ENCODE measurements at places on chromosomes 5 and 9.

- H3K4me3 ChIP-seq, result no peak overlapping the region
- H3K4me1 ChIP-seq, result peaks cover 11% of the 10 kb centered on the region
- peak overlapping the region; percentile 49 for H3K27ac ChIP-seq
- peak; percentile 87 for DNase-seq
- no peaks in the 10 kb centered on the region for H3K27me3 ChIP-seq
Observed at GRCh38 chr5:158943057-158943456, 156.7 kb downstream of the EBF1 start.

GRCh38 chr5:138528208-138528607, 14.8 kb downstream of the ETF1 start:
- no peak for DNase-seq
- H3K27ac ChIP-seq, result no peak overlapping the region
- H3K4me3 ChIP-seq, result no peak overlapping the region
- H3K27me3 ChIP-seq, result no peaks in the 10 kb centered on the region
- peaks cover 24% of the 10 kb centered on the region for H3K36me3 ChIP-seq
- no peaks in the 10 kb centered on the region for H3K4me1 ChIP-seq

GRCh38 chr9:135032041-135032835, 55.2 kb upstream of the OLFM1 start:
- H3K27me3 ChIP-seq, result no peaks in the 10 kb centered on the region
- H3K4me3 ChIP-seq, result no peak overlapping the region
- DNase-seq, result no peak
- H3K27ac ChIP-seq, result no peak overlapping the region
- no peaks in the 10 kb centered on the region for H3K4me1 ChIP-seq

DNA sequence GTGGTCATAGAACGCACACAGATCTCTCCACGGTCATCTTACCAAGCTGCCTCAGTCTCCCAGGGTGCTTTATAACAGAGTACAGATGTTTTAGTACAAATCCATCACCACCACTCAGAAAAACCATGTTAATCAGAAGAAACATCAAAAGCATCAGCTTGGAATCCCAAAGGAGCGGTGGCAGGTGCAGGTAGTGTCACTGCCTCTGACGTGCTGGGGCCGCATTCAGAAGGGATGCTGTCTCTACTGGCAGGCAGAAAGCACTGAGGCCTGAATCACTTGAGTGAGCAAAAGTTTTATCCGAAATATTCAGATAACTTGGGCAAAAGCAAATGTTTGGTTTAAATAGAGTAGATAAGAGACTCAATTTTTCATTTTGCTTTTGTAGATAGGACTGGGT, 448.4 kb upstream of the ZNF608 start:
- no peaks in the 10 kb centered on the region for H3K27me3 ChIP-seq
- no peaks in the 10 kb centered on the region for H3K4me1 ChIP-seq
- H3K4me3 ChIP-seq, result no peak overlapping the region
- DNase-seq, result no peak

- H3K36me3 ChIP-seq, result no peaks in the 10 kb centered on the region
- H3K4me3 ChIP-seq, result no peak overlapping the region
- no peak overlapping the region for H3K27ac ChIP-seq
- H3K4me1 ChIP-seq, result no peaks in the 10 kb centered on the region
- peaks cover 4% of the 10 kb centered on the region for H3K27me3 ChIP-seq
- DNase-seq, result no peak
Observed at GRCh38 chr5:172678902-172679301, 37.8 kb downstream of the NEURL1B start.

- H3K4me3 ChIP-seq, result no peak overlapping the region
- H3K36me3 ChIP-seq, result no peaks in the 10 kb centered on the region
- no peak overlapping the region for H3K27ac ChIP-seq
- peaks cover 4% of the 10 kb centered on the region for H3K4me1 ChIP-seq
Observed at GRCh38 chr9:112848316-112849151, 42.1 kb downstream of the SLC46A2 start.

DNA sequence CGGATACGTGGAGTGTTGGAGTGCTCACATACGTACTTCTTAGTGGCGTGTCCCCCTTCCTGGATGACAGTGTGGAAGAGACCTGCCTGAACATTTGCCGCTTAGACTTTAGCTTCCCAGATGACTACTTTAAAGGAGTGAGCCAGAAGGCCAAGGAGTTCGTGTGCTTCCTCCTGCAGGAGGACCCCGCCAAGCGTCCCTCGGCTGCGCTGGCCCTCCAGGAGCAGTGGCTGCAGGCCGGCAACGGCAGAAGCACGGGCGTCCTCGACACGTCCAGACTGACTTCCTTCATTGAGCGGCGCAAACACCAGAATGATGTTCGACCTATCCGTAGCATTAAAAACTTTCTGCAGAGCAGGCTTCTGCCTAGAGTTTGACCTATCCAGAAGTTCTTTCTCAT, 73.5 kb upstream of the OTULINL start:
- DNase-seq, result no peak
- peaks cover 49% of the 10 kb centered on the region for H3K36me3 ChIP-seq
- no peaks in the 10 kb centered on the region for H3K4me1 ChIP-seq
- no peak overlapping the region for H3K27ac ChIP-seq
- H3K4me3 ChIP-seq, result no peak overlapping the region
- H3K27me3 ChIP-seq, result no peaks in the 10 kb centered on the region

DNA sequence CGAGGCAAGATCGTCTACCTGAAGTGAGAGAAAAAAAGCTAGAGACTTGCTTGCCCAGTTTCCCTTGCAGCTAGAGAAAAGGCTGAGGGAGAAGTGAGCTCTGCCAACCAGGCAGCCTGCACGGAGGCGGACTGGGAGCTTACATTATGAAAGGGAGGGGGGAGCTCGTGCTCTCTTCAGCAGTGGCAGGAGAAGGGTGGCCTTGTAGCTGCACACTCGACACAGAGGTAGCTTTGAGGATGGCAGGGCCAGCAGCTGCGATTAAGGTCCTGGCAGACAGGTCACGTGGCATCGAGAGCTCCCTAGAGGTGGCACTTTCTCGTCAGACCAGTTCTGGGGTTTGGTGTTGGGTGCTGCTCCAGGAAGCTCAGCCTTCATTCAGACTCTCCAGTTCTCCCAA, 26.7 kb downstream of the APBA1 start:
- no peak for DNase-seq
- no peak overlapping the region for H3K4me3 ChIP-seq
- no peaks in the 10 kb centered on the region for H3K36me3 ChIP-seq
- H3K27me3 ChIP-seq, result no peaks in the 10 kb centered on the region
- peaks cover 6% of the 10 kb centered on the region for H3K4me1 ChIP-seq
- H3K27ac ChIP-seq, result no peak overlapping the region

DNA sequence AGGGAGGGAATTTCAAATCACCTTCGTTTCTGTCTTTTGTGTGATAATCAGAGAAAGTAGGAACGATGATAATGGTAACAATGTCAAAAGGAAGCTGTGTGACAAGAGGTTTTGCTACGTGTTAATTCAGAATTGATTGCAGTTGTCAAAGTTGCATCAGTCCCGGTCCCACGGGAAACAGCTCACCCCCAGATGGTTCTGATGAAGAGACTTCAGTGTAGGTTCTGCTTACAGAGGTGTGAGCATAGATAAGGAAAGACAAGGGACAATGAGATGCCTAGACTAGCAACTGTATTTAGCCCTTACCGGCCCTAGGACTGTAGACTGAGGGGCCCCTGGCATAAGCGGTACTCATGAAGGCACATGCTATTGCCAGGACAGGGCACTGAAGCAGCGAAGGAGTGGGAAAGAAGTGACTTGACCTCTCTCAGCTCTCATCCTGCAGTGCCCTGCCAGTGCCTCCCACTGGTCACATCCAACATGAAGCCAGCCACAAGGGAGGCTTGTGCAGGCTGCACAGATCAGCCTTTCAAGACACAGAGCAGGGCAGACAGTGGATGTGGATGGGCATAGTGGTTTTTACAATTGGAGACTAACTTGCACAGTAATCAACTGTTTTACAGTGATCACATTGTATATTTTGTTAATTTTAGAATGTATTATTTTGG, 21.1 kb downstream of the PDE8B start:
- H3K27ac ChIP-seq, result no peak overlapping the region
- H3K27me3 ChIP-seq, result peaks cover 15% of the 10 kb centered on the region
- H3K4me1 ChIP-seq, result no peaks in the 10 kb centered on the region
- H3K4me3 ChIP-seq, result no peak overlapping the region
- no peak for DNase-seq

GRCh38 chr5:9715891-9716335, 85.8 kb upstream of the TAS2R1 start:
- no peaks in the 10 kb centered on the region for H3K36me3 ChIP-seq
- DNase-seq, result peak; percentile 31
- H3K27me3 ChIP-seq, result no peaks in the 10 kb centered on the region

DNA sequence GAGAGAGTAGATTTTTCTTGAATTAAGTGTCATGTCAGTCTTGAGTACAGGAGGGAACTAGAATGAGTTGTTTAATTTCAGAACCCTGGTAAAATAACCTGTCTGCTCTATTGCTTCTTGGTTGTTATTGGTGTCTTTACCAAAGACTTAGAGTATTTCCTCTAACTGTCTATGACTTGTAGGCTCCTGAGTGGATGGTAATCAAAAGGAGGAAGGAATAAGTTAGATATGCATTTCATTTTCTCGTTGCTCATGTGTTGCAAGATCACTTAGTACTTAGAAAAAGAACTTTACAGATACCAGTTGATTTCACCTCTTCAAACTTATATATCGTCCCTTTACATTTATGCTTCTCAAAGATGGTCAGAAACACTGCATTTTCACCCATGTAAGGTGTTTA, 31.1 kb downstream of the UHRF2 start:
- no peak overlapping the region for H3K27ac ChIP-seq
- H3K4me1 ChIP-seq, result no peaks in the 10 kb centered on the region
- DNase-seq, result no peak

DNA sequence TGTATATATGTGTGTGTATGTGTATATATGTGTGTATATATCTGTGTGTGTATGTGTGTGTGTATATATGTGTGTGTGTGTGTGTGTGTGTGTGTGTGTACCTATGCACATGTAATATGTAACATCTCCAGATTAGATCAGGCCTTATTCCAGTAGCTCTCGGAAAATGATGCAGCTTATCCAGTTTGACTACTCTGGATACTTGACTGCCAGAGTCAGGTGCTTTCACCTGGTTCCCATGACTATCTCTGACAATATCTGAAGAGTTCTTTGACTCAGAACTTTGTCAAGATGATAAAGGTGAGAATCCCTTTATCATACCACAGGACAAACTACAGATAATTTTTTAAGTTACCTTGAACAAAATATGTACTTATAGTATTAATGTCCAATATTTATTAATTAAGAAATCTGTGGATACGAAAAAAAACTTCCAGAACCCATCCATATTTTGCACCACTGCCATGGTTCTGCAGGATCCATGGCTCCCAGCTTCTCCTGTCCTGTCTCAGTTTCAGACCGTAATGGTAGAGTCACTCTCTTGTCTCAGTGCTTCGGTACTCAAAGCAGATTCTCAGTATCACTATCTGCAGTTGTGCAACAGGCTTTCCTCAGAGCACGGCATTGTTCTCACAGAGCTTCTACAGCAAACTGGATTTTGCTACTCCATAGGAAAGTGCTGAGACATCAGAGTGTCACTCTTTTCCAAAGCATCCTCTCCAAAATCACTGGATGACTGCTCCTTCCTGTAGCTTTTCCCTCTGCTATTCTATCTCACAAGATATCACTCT, 164.4 kb upstream of the SLC12A2 start:
- no peak for DNase-seq
- H3K27me3 ChIP-seq, result no peaks in the 10 kb centered on the region
- H3K36me3 ChIP-seq, result no peaks in the 10 kb centered on the region
- H3K4me3 ChIP-seq, result no peak overlapping the region
- no peaks in the 10 kb centered on the region for H3K4me1 ChIP-seq

DNA sequence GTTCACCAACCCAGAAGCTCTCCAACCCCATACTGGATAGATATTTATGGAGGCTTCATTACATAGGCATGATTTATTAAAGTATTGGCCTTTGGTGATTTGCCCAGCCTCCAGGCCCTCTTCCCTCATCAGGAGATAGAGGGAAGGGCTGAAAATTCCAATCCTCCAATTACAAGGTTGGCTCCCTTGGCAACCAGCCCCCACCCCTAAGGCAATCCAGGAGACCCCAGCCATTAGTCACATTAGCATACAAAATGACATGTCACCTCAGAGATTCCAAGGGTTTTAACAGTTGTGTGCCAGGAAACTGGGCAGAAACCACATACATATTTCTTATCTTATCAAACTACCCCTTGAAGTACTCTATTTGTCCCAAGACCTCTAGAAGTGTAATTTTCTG, 210.0 kb downstream of the HINT1 start:
- no peak overlapping the region for H3K27ac ChIP-seq
- DNase-seq, result no peak
- no peak overlapping the region for H3K4me3 ChIP-seq
- no peaks in the 10 kb centered on the region for H3K27me3 ChIP-seq

GRCh38 chr9:21443849-21444625, 3.8 kb downstream of the IFNA1 start:
- no peak overlapping the region for H3K27ac ChIP-seq
- H3K36me3 ChIP-seq, result no peaks in the 10 kb centered on the region
- H3K27me3 ChIP-seq, result no peaks in the 10 kb centered on the region

- DNase-seq, result no peak
- no peak overlapping the region for H3K4me3 ChIP-seq
- no peaks in the 10 kb centered on the region for H3K36me3 ChIP-seq
- H3K27me3 ChIP-seq, result peaks cover 10% of the 10 kb centered on the region
Observed at GRCh38 chr9:91033797-91034196, 232.2 kb downstream of the SYK start.

GRCh38 chr9:82621447-82621846, 441.5 kb downstream of the RASEF start:
- H3K27ac ChIP-seq, result no peak overlapping the region
- H3K4me3 ChIP-seq, result no peak overlapping the region
- DNase-seq, result peak; percentile 31
- no peaks in the 10 kb centered on the region for H3K36me3 ChIP-seq
- H3K27me3 ChIP-seq, result no peaks in the 10 kb centered on the region
- H3K4me1 ChIP-seq, result no peaks in the 10 kb centered on the region

GRCh38 chr9:108073823-108074222, 584.3 kb upstream of the KLF4 start:
- DNase-seq, result no peak
- H3K36me3 ChIP-seq, result no peaks in the 10 kb centered on the region
- no peaks in the 10 kb centered on the region for H3K27me3 ChIP-seq
- H3K4me1 ChIP-seq, result no peaks in the 10 kb centered on the region
- H3K27ac ChIP-seq, result no peak overlapping the region

DNA sequence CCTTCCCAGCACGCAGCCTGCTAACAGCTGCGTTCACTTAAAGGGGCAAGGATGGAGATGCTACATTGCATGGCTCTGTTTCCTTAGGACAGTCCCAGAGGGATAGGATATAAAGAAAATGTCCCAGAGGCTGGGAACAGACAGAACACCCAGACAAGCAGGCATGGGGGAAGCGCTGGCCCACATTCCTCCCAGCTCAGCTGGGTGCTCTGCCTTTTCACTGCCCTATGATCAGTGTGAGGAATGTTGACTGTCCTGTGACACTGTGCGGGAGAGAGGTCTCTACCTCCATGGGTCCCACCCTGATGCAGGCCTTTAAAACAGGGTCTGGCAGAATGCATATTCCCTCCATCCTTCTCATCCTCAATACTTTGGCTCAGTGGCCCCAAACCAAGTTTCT, 459.4 kb upstream of the DMAC1 start:
- H3K4me3 ChIP-seq, result no peak overlapping the region
- H3K4me1 ChIP-seq, result no peaks in the 10 kb centered on the region
- no peak for DNase-seq
- no peak overlapping the region for H3K27ac ChIP-seq
- no peaks in the 10 kb centered on the region for H3K36me3 ChIP-seq
